ENCODE measurements at places on chromosomes 12 and 14.
A peak's percentile ranks its signal among the peaks of the same experiment; 100 is the strongest.

GRCh38 chr12:89494411-89495231, 30.0 kb downstream of the GALNT4 start:
- no peak for DNase-seq

DNA sequence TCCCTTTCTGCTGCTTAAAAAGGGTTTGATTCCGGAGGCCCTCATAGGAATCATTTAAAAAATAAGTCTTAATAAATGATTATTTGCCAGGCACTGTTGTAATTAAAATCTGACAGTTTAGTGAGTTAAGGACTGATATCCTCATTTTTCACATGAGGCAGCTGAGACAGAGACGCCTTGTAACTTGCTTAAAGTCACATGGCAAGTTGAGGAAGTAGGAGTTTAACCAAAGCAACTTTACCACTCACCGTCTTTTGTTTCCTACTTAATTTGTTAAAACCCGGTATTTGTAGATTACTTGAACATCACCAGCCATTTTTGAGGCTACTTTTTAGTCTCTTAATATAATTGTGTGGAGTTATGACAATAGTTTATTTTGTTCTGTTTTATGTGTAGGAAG, 2.4 kb downstream of the TIGAR start:
- DNase-seq: no peak

- DNase-seq: no peak
These were observed 140.9 kb downstream of the EFCAB11 start for GRCh38 chr14:89813617-89814031.

- peak; percentile 10 for DNase-seq
These were observed 23.0 kb downstream of the ISCA2 start for GRCh38 chr14:74516451-74517160.

DNA sequence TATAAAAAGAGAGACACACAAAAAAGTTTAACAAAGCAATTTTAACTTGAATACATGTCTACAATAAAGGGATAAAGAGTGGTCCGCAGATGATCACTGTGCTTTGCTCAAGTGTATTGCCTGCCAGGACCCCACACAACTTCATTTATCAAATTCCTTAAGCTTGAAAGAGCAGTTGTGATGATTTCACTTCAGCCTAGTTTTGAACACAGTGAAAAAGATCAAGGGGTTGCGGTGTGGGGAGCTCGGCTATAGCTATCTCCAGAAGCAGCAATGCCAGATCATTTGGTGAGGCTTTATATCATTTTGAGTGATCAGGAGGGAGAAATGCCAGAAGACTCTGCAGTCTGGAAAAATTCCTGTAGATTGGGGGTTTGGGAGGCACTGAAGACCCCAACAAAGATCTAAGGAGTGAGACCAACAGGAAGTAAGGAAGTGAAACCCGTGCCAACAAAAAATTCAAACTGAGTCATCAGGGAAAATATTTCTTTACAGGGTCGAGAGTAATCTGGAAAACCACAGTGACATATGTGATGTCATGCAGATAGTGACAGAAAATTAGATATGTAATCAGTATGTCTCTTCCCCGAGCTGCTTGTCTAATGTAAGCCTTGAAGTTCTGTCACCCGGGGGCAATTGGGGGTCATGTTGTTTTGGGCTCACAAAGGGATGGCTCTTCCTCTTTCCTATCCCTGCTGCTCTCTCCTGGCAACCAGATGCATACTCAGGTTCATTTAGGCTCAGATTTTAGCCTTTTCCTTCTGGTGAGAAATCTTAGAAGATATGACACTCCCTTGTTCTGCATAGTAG, 221.8 kb downstream of the MSRB3 start:
- no peak for DNase-seq

GRCh38 chr12:130764475-130765185, 48.5 kb upstream of the RIMBP2 start:
- peak; percentile 26 for DNase-seq

DNA sequence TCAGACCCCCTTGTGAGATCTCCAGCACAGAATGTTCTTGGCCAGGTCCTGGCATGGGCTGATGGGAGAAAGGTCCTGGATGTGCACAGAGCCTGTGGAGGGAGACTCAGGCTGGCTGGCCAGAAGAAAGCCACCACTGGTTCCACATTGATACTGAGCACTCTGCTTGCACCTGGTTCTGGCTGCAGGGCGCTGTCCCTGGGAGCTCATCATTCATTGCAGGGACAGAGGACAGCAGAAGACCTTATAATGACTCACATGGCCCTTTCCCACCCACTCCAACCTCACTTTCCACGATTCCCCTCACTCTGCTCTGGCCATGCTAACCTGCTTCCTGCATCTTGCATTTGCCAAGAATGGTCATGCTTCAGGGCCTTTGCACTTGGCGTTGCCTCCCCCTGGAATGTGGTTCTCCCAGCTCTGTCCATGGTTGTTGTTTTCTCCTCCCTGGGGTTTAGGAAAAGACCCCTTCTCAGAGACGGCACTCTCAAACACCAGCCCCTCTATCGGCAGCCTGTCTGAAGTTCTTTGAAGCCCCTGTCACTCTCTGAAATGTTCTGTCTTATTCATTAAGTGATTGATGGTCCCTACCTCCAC, 10.3 kb downstream of the KRT7 start:
- peak; percentile 89 for DNase-seq
